Anterior cingulate cortex (tissue), 58 donors: ENCODE measurements at places on chromosomes 4 and X.

DNA sequence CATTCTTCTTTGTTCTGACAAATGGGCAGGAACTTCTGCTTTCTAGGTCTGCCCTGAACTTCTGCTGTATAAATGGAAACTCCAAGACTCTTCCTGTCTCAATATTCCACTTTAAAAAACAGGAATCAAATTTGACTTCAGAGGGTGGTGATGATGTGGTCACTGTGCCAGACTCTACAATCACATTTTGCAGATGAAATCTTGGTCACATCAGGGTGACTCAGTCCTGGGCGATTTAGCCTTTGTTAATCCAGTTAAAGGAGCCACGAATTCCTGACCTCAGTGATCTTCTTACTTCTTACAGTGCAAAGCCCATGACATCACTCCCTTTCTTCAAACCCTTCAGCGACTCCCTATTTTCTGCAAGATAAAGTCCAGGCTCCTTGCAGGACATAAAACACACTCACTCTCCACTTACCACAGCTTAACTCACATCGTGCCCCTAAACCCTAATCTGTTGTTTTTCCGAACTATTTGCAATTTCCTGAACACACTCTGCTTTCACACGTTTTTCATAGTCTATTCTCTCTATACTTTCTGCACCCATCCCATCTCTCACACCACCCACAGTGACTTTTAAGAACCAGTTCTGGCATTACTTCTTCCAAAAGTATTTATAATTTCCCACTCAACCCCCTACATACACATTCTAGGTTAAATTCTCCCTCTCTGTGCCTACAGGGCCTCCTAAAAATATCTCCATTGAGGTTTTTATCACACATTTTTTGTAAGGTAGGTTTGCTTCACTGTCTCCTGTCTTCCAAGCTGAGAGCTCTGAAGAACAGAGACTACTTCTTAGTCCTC lies 11.1 kb downstream of the GASK1B start:
- DNase-seq: no peak

DNA sequence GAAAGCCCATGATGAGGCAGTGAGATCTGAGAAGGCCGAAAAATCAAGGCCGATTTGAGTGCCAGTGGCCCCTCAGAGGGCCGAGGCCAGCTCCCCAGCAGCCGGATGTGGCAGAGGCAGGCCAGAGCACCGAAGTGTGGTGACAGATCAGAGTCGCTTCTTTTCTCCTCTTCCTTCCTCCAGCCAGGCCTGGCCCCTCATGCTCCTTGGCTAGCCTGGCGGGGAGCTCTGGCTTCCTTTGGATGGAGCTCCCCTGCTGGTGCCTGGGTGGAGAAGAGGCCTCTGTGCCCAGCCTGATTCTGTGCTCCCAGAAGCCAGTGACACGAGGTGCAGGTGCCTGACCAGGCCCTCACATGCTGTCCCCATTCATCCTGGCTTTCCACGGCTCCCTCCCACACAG lies 127.2 kb upstream of the PABPC4L start:
- no peak for DNase-seq

DNA sequence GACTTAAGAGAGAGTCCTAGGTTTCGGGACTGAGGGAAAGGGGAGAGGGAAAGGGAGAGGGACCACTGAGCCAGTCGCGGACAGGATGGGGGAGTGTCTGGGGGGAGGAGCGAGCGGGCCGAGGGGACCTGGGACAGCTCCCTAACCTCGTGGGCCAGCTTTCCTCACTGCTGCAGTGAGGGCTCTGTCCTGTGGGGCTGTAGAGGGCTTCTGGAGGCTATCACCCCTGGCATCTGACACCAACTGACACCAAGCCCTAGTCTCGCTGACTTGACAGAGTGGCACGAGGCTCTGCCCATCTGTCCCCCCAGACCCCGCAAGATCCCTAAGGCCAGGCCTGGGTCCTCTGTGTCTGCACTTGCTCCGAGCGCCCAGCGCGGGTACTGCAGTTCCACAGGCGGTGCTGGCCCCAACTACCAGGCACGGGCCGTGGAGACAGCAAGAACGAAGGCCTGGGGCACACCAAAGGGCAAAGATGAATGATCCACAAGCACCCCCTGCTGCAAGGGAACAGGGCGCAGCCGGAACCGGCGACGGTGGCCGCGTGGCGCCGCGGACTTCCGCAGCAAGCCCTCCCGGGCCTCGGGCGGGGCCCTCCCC lies 465 bp downstream of the HAUS7 start:
- no peak for DNase-seq

GRCh38 chrX:106711375-106711774 lies 15.1 kb upstream of the RNF128 start:
- no peak for DNase-seq

GRCh38 chr4:42425146-42426065 lies 28.1 kb downstream of the SHISA3 start:
- no peak for DNase-seq

DNA sequence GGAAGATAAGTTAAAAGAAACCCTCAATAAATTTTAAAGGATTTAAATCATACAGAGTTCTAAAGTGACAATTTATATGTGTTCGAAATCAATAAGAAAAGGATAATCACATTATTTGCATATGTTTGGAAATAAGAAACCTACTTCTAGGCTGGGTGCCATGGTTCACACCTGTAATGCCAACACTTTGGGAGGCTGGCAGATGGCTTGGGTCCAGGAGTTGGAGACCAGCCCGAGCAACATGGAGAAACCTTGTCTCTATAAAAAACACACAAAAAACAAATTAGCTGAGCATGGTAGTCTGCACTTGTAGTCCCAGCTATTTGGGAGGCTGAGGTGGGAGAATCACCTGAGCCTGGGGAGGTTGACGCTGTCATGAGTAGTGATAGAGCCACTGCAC lies 8.1 kb upstream of the SAP30 start:
- no peak for DNase-seq

GRCh38 chr4:48093991-48094416 lies 40.0 kb downstream of the TXK start:
- DNase-seq: no peak

DNA sequence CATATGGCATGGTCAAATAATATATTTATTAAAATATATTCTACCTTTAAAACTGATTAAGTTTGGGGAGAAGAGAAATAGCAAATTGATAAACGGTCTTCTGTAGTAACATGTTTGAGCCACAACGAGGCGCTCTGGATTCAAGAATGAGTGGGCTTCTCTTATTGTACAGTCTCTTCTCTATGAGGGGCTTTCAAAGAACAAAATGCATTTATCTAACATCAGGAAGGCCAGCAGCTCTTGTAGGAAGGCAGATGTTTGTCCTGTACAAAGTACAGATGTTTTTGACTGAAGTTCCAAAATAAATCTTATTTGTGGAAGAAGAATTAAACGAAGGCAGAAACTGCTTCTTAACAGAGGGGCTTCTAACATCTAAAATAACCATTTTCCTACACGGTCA lies 153.6 kb downstream of the RASL11B start:
- no peak for DNase-seq

GRCh38 chr4:54516556-54517215 lies 141.1 kb upstream of the KIT start:
- no peak for DNase-seq

DNA sequence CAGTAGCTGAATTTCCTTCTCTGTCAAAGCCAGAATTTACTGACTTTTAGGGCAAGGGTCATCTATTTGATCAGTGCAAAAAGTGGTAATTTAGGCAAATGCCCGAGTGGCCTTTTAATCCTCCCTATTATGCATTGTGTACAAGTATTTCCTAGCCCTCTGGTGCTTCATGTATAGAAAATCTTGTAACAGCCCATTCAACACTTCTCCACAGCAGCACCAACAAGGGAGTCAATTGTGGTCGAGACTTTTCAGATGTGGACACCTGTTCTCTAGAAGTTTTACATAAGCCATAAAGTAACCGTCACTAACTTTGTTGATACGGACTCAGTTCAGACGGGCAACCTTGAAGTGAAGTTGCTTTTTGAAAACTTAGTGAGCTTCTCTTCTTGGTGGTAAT lies 50.9 kb upstream of the FHDC1 start:
- no peak for DNase-seq

DNA sequence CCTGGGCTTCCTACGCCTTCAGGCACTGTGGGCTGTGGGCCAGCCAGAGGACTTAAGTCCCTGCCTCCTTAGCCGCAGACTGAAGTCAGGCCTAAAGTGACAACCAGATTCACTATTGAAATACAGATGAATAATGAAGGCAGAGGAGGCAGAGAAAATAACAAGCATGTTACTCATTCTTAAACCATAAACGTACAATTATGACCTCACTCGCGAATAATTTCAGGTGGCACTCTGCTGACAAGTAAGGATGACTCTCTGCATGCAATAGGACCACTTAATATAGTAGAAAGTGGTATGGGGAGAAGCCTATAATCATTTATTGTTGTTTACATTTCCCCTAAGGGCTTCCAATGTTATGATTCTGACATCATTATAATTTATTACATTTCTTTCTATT lies 409.2 kb upstream of the FGF13 start:
- no peak for DNase-seq

DNA sequence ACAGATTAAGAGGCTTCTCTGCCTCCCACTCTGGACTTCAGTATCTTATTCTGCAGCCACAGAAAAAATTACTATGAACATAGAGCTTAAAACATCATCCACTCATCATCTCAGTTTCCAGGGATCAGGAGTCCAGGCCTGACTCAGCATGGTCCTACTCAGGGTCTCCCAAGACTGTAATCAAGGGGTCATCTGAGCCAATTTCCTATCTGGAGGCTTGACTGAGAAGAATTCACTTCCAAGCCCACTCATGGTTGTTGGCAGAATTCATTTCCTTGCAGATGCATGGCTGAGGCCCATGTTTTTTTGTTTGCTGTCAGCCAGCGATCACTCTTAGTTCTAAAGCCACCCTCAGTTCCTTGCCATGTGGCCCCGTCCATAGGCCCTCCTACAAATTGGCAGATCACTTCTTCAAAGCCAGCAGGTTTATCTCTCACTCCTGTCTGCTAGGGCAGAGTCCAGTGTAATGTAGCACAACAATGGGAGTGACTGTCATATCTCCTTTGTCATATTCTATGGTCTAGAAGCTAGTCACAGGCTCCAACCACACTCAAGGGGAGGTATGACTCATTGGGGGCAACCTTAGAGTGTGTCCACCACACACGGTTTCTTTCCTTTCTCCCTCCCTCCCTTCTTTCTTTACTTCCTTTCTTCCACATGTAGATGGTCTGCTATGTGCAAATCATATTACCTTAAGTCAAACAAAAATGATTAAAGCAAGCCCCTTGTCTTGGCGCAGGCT lies 251.6 kb downstream of the QDPR start:
- no peak for DNase-seq

DNA sequence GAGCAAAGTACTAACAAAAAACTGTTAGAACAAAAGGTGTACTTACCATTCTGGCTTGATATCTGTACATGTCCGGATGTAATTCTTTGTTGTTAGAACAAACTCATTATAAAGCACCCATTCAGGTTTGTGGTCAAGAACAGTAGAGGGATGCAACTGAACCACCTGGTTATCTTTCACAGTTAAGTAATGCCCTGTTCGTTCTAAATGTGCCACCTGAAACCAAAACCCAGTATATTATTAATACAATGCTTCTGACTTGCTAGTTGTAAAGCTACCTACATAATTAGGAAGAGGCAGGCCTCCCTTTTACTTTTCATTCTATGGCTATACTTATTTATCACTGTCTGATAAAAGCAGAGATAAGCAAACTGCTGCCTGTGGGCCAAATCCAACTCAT lies 54.8 kb downstream of the DHX15 start:
- no peak for DNase-seq

DNA sequence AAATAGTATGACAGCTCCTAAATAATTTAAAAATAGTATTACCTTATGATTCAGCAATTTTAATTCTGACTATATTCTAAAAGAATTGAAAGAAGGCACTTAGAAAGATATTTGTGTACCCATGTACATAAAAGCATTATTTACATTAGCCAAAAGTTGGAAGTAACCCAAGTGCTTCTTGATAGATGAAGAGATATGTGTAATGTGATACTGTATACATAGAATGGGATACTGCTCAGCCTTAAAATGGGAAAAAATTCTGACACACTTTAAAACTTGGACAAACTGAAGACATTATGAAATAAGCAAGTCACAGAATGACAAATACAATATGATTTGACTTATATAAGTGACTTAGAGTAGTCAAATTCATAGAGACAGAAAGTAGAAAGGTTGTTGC lies 112.2 kb downstream of the IDS start:
- DNase-seq: no peak

GRCh38 chrX:46803140-46803539 lies 33.7 kb upstream of the RP2 start:
- no peak for DNase-seq

DNA sequence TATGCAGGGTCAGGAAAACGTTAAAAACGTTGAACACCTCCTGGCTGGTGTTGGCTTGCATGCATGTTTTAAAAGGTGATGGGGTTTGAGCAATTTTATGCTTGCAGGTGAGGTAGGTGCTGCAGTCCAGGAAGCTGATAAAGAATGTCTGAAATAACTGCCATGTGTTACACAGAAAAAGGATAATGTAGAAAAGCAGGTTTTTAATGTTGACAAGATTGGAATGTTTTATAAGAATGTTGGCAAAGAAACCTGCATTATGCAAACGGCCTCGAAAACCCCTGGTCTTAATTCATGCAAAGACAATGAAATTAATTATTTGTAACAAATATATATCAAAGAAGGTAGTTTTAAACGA lies 723.7 kb upstream of the AGA start:
- DNase-seq: no peak

DNA sequence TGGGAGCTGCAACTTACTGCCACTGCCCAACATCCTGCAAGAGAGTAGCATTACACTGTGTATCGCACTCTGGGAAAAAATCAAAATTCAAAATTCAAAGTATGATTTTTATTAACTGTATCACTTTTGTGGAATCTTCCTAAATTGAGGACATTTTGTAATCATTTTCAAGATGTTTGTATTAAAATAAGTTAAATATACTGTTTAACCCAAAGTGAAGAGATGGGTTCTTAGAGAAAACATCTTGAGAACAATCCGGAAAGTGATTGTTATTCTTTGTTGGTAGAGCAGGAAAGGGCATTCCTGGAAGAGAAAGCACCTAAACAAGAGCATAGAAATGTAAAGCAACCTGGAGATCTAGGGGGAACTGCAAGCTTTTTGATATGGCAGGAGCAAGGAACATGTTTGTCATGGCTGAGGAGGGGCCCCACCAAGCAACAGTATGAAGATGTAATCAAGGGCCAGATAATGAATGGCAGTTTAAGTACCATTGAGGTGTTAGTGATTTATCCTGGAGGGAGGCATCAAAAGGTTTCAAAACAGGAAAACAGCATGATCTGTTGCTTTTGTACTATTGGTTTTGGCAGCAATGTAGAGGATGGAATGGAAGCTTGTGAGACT lies 14.1 kb upstream of the SEC24D start:
- no peak for DNase-seq

- no peak for DNase-seq
Observed at GRCh38 chr4:73193659-73194058, 64.9 kb downstream of the ANKRD17 start.

- no peak for DNase-seq
Observed at GRCh38 chr4:54215379-54216077, 13.6 kb upstream of the PDGFRA start.

GRCh38 chr4:19425146-19425545 lies 826.6 kb upstream of the SLIT2 start:
- no peak for DNase-seq
